CD8-positive, alpha-beta T cell (primary cell): ENCODE measurements at places on chromosomes 2 and 18.

DNA sequence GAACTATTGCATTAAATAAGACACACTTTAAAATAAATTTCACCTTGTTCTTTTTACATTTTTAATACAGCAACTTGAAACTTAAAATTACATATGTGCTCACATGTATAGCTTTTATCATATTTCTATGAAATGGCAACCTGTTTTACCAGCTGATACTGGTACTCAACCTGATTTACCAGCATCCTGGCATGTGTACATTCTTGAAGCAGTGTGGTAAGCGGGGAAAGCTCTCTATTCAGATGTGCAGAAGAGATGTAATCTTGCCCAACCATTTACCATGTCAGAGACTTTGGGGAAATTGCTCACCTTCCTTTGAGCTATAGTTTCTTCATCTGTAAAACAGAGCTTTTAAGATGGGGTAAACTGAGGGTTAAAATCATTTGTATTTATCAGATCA, 133.2 kb downstream of the CCDC148 start:
- no peak for DNase-seq

GRCh38 chr18:42617221-42617620, 498.3 kb downstream of the RIT2 start:
- no peak for DNase-seq

- DNase-seq = no peak
Observed at GRCh38 chr2:148362144-148362796, 282.3 kb upstream of the EPC2 start.

- DNase-seq = no peak
Observed at GRCh38 chr2:55408918-55409868, 10.5 kb downstream of the CCDC88A start.
